Pancreas (tissue), 10 donors: ENCODE measurements at places on chromosomes 6 and 20. TPM values are rescaled to one million over a fixed set of nuclear protein-coding genes. Genes with fewer than 3 reads are reported as not detected.

Gene SLC17A9
- 1.9 TPM for total RNA-seq

GRCh38 chr20:32411955-32412706 is 54.0 kb downstream of the ASXL1 start:
- DNase-seq = no peak

Gene YIPF3
- 69.1 TPM for total RNA-seq

Gene C6orf58
- 0.20 TPM for total RNA-seq

Gene MEP1A
- total RNA-seq = 0.38 TPM

- no peak for DNase-seq
These were observed 50.5 kb upstream of the ECI2 start for GRCh38 chr6:4185846-4186245.

DNA sequence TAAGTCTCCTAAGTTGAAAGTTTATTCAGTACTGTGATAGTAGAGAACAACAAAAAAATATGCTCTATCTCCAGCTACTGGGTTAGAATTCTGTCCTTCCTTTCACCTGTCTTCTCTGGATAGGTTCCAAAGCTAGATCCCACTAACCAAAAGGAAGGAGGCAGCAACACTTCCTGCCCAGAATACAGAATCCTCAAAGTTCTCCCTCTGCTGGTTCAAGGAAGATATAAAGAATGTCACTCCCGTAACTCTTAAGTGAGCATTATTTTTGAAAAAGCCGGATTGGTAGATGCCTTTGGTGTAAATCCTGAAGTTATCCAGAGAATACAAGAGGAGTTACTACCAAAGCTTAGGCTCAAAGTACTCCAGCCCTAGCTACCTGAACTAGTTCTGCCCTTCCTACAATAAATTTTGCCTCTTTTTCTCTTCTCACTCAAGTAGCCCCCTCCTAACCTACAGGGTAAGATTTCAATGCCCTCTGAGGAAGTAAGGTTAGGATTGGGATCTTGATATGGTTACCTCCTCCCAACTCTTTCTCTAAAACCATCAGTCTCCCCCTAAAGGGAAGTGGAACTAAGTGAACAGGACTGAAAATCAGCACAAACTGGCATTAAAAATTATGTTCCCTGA is 26.0 kb upstream of the CRIP3 start:
- no peak for DNase-seq

Gene SMOC2
- total RNA-seq = 3.8 TPM

Gene SUMO4
- 0.97 TPM for total RNA-seq

DNA sequence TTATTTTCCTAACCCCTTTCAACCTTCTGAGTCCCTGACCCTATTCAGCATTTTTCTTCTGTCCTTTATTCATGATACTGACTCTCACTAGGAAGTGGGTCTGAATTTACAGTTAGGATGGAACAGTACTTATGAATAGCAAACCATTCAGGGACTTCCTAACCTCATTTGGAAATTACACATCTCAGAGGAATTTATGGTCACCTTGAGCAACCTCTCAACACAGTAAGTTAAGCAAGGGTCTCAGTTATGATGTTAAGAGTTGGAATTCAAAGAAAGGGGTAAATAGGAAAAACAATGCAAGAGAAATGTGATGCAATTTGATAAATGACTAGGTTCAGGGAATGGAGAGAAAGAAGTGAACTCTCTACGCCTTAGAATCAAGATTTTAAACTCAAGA is 97.3 kb downstream of the GPR6 start:
- DNase-seq = no peak

Gene FHL5
- 3.2 TPM for total RNA-seq

- no peak for DNase-seq
These were observed 76.6 kb downstream of the F13A1 start for GRCh38 chr6:6243846-6244245.

Gene PRICKLE4
- total RNA-seq = 0.98 TPM

DNA sequence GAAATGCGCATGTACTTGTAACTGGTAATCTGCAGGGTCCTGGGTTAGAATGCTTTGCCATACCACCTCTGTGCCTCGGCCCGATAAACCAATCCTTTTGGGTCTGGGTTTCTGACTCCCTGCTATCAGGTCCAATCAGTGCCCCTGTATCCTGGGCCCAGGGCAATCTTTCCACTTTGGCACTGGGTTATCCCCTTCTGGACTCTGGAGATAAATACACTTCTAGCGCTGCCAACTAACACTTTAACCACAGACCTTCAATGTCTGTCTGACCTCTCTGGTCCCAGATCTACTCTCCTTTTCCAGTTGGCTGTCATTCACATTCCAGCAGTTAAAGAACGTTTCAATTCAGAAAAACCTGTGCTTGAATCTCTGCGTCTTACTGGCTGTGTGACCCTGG is 55.3 kb downstream of the DNAAF9 start:
- DNase-seq = no peak

- DNase-seq = no peak
These were observed 592.8 kb upstream of the JAG1 start for GRCh38 chr20:11266571-11266970.

DNA sequence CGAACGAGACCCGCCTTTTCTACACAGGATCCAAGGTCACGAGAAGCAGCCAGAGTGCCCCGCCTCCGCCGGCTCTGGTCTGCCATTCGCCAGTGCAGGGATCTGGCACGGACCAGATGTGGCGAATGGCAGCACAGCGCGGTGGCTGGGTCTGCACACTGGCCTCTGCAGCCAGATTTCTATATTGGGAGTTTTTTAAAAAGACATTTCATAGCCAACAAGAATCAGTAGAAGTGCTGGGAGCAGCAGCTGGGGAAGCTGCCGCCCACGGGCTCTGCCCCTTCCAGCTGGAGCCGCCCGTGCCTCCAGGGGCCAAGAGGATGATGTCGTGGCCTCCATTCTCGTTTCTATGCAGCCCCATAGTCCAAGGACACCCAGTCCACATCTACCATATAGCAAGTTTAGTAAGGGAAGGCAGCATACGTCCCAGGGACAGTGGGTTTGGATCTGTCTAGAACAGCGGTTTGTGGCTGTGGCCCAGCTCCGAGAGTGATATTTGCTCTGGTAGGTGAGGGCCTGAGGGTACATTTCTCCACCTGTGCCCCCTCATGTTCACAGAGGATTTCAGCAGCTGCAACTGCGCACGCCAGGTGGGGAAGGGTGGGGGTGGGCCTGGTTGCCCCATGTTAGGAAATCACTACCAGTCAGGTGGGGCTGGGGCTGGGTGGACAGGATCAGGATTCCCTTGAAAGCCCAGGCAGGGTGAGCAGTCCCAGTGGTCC is 333.7 kb downstream of the ZFAND3 start:
- DNase-seq = no peak

Gene C20orf144
- total RNA-seq = 0.09 TPM

Gene MMP24
- 5.8 TPM for total RNA-seq

DNA sequence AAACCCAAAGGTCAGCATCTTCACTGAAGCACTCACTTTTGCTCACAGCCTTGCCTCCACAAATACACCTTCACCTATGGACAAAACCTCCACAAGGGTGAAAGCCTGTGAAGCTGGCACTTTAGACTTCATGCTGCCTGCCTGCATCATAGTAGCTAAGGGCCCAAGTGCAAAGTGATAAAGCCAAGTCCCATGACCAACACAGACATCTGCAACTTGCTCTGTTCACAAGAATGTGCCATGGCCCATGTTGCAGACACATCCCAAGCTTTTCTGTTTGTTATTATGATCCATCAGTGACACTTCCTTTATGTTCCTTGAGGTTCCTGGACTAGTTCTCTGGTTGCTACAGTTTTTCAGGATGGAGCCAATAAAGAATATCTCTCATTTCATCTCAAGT is 31.1 kb downstream of the BTBD3 start:
- DNase-seq = no peak

DNA sequence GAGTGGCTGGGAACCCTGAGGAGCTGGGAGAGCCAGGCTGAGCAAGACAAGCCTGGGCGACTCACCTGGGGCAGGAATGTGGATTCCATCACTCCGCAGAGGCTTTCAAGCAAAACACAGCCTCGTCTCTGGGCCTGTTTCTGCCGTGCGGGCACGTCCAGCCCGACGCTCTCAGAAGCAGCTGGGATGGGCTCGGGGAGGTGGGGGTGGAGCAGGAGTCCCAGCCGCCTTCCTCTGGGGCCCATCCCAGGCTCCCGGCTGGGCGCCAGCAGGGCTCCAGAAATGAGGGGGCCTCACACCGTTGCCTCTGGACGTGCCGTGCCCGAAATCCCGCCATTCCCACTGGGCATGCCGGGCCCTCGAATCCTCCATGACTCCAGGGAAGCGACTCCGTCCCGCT is 8.7 kb upstream of the RPS21 start:
- DNase-seq = no peak

Gene TMEM170B
- 2.0 TPM for total RNA-seq

DNA sequence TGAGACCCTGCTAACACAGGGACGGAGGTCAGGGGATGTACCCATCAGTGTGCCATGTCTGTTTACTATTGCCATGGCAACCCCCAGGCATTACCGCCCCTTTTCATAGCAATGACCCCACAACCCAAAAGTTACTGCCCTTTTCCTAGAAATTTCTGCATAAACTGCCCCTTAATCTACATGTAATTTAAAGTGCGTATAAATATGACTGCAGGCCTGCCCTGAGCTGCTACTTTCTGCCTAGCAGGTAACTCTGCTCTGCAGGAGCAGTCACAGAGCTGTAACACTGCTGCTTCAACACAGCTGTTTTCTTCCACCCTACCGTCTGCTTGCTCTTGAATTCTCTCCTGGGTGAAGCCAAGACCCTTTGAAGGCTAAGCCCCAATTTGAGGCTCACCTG is 57.1 kb upstream of the RPS6KA2 start:
- DNase-seq = no peak

DNA sequence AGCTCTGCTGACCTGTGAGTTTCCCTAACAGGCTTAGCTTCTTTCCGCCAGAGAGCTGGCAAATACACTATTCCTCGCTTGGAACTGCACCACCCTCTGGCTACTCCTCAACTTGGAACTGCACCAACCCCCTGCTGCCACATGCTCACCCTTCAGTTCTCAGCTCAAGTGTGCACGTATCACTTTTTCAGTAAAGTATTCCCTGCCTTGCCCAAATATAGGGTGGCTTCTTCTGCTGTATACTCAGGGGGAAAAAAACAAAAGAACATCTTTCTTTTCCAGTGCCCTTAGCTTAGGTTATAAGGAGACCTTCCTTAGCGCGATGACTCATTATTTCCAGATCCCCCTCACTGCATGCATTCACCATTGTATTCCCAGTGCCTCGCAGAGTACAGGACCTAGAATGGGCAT is 21.2 kb downstream of the GNAS-AS1 start:
- DNase-seq = no peak

DNA sequence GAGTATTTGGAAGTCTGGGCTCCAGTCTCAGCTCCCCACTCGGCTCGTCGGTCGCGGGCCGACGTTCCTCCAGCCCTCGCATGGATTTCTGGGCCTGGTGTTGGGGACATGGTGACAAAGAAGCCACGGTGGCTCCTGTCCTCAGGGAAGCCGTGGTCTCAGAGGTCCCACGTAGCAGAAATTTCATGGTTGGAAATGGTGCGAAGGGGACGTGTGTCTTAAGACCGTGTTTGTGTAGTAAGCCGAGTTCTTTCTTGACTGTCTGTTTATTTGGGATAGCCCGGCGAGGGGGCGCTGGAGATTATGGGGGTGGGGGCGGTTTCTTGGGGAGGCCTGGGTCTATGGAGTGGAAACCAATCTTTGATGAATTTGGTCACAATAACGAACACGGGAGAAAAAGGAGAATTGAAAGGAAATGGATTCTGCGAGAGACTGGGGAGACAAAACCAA is 23.5 kb upstream of the MAP3K7 start:
- peak; percentile 30 for DNase-seq

DNA sequence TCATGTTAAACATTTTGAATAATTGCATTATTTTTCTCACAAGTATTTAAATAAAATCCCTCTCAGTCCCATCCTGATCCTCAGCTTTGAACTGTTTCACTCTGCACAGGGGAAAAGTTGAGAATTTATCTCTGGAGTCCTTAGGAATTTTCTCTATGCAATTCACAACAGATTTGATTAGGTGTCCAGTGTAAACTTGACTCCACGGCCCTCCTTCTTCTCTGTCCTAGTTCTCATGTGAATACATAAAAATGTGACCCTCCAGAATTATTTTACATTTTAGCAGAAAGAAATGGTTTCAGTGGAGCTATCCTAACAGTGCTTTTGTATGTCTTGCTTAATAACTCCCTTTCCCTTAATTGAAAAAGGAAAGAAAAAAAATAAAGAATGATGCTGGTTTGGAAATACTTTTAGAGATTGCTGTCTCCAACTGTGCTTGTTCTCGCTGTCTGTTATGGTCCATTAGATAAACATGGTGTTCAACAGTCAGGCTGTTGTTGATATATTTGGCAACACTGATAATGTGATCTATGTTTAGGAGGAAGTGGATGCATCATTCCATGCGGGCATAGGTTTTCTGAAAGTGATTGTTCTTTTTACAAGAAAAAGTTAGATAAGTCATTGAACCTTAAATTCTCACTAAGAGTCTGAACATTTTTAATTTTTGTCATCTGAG is 599.4 kb upstream of the CITED2 start:
- DNase-seq = no peak

GRCh38 chr20:50191065-50191543 is 474 bp downstream of the CEBPB start:
- peak; percentile 84 for DNase-seq

- DNase-seq = peak; percentile 47
These were observed 13.2 kb downstream of the SS18L1 start for GRCh38 chr20:62156592-62157386.

Gene SOX18
- total RNA-seq = 5.8 TPM

DNA sequence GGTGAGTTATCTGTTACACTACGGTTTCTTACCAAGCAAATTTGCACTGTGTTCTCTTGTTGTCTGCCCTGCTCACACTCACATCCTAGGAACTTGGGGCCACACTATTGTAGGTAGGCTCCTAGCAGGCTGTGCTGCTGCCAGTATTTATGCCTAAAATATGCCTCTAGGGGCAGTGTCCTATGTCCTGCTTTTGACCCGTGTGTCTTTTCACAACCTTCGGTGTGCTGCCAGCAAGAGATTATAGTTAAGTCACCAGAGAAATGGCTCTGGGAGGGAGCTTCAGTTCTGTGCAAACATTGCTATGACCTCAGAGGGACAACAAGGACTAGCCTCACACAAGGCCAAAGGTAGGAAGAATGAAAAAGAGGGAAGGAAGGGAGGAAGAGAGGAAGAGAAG is 8.9 kb upstream of the TAAR5 start:
- DNase-seq = no peak

- no peak for DNase-seq
These were observed 294.3 kb upstream of the MAN1A1 start for GRCh38 chr6:119643876-119644275.

DNA sequence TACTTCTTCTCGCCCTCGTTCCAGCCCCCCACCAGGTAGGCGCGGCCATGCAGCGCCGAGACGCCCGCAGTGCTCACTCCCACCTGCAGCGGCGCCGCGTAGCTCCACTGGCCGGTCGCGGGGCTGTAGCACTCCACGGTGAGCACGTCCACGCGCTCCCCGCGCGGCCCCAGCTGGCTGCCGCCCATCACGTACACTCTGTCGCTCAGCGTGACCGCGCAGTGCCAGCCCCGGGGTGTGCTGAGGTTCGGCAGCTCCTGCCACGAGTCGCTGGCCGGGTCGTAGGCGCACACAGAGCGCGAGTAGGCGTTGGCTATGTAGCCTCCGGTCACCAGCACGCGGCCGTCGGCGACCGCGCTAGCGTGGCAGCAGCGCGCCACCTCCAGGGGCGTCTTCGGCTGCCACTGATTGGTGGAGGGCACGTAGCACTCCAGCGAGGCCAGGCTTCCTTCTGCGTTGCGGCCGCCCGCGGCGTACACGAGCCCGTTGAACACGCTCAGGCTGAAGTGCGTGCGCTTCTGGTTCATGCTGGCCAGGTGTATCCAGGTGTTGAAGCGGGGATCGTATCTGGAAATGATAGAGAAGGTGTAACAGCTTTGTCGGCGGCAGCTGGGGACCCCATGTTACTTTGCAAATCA is 13.7 kb downstream of the KLHL31 start:
- peak; percentile 84 for DNase-seq

Gene OTOR
- not detected for total RNA-seq

- DNase-seq = no peak
These were observed 50.1 kb upstream of the ARMC2 start for GRCh38 chr6:108797951-108798669.
